ENCODE measurements at places on chromosomes 1 and 21. TPM values are rescaled to one million over a fixed set of nuclear protein-coding genes. Genes with fewer than 3 reads are reported as not detected.

DNA sequence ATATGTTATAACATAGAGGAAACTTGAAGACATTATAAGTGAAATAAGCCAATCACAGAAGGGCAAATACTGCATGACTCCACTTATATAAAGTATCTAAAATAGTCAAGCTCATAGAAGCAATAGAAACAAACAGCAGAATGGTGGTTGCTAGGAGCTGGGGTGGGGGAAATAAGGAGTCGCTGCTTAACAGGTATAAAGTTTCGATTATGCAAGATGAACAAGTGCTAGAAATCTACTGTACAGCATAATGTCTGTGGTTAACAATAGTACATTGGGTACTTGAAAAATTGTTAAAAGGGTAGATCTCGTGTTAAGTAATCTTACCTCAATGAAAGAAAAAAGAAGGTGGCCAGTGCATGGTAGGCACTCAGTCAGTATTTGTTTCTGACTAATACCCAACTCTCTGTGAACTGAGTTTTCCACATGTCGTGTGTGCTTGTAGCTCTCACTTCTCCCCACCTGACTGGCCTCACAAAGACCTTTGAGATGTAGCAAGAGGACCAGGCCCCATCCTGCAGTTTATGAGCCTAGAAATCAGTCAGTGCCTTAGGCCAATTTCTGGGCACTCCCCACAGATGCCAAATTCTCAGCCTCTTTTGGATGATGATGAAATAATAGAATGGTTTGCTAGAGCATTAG, 14.7 kb upstream of the SPRR5 start:
- DNase-seq, result no peak

GRCh38 chr1:47213230-47213963, 18.6 kb downstream of the TAL1 start:
- no peak for DNase-seq

NIBAN1 gene
- 8.2 TPM for total RNA-seq

DNA sequence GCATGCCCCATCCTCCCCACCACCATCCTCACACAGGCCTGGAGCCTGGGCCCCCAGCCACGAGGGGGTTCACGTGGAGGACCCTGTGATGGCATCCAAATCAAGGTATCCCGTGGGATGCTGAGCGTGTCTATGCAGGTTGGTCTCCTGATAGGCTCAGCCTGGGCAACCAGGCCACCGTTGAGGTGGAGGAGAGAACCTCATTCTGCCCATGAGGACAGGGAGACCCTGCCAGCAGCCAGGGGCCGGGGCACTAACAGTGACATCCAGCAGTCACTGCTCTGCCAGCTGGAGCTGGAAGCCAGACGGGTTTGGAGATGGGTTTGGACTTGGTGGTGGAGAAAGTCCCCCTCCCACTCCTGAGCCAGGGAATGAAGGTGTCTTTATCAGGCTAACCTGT, 582.8 kb downstream of the MATN1 start:
- peak; percentile 61 for DNase-seq

DNA sequence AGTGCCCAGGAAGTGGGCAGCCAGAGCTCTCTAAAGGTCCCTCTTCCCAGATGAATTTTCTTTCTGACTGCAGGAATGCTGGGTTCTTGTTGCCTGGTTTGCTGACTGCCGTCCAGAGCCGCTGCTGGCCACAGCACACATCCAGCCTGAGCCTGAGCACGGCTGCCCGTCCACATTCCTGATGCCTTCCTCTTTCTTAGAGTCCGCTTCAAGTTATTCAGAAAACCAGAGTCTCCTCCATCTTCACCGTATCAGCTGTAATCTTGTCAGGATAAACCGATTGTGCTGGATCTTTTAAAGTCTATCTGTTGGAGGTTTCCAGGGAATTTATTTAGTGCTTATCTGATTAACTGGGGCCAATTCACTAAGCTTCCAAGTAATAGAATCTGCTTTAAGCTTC, 84.8 kb upstream of the BCAR3 start:
- DNase-seq, result no peak

GBP5 gene
- total RNA-seq, result 0.44 TPM

- no peak for DNase-seq
Measured at GRCh38 chr1:228830954-228831481, 95.7 kb downstream of the RHOU start.

TAS1R1 gene
- total RNA-seq, result not detected

GRCh38 chr1:205772607-205773032, 2.7 kb downstream of the RAB29 start:
- DNase-seq, result no peak

DNA sequence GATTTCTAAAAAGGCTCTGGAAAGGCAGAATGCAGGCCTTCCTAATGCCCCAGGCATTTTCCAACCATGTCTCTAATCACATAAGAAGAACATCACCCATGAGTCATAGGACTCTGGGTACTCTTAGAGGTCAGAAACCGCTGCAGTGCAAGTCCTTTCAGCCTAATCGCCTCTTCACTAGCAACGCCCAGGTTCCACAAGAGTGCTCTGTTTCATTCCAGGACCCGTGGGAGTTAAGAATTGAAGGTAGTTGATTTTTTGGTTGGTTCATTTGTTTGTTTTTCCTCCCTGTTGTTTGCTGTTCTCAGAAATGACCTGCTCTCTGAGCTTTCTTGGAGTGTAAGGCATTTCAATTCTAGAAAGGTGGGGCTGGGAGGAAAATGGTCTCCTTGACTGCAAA, 123.2 kb downstream of the NR5A2 start:
- no peak for DNase-seq

DNA sequence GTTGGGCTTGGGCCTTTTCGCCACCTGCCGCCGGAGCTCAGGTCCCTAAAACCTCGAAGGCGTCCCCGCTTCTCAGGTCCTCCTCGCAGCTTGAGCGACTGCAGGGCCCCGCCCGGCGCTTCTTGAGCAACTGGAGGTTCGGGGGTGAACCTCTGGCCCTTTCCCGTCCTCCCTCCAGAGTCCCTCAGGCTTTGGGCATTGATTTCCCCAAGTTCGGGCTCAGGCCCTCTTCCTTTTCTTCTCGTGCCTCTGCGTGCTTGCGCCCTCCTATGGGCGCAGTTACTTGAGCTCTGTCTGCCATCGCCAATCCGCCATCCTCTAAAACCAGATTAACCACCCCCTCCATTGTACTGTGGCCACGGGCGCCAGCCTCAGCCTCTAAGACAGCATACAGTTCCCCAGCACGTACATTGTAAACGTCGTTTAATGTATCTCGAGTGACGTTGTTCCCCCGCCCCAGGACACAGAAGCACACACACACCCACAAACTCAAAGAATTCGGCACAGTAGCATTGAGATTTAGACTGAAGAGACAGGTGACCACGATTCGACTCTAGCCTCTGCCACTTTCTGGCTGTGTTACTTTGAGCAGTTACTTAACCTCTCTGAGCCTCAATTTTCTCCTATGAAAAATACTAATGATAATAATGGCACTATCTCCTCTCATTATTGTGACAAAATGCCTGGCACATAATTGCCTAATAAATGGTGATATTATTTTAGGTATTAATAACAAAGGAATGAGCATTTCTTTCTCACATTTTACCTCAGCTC, 22.6 kb downstream of the BTG2 start:
- DNase-seq, result peak; percentile 59

GRCh38 chr1:25168193-25169071, 63.9 kb downstream of the SYF2 start:
- DNase-seq, result no peak

- peak; percentile 70 for DNase-seq
Measured at GRCh38 chr1:59733443-59734141, 81.2 kb upstream of the HOOK1 start.

DNA sequence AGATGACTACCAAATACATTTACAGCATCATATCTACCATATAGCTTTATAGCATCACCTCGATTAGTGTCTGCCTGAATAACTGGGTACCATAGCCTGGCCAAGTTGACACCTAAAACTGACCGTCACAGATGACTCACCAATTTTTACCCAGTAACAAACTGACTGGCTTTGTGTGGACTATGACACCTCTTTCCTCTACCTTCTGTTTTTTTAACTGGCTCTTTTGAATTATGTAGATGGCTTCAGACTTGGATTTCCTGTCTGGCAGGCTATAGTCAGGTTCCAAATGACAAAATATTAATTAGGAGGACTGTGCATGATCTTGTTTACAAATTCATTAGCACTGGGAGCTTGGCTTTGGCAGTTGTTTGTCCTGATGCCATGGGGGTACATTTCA, 360.3 kb downstream of the TGFB2 start:
- DNase-seq, result no peak

GRCh38 chr1:51218570-51218969, 17.5 kb upstream of the RNF11 start:
- no peak for DNase-seq

DNA sequence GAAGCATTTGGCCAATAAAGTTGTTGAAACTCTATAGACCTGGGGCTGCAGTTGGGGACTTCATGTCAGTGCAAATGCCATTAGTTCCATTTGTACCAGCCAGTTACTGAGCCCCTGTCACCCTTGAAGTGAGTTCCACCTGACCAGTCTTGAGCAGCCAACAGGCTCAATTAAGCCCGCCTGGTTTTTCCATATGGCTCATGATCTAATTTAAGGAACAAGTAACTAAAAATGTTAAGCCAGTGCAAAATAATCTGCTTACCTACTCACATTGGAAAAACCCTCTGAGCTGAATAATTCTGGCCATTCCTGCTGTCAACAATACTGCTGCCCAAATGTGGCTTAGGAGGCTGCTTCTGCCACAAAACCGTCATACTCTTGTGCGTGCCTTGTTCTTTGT, 21.6 kb downstream of the NSUN4 start:
- DNase-seq, result no peak
